ENCODE measurements at places on chromosomes 1 and 21. TPM values are rescaled to one million over a fixed set of nuclear protein-coding genes. Genes with fewer than 3 reads are reported as not detected.

HMGB4 gene
- total RNA-seq: not detected

DHRS3 gene
- 61.7 TPM for total RNA-seq

PDC gene
- total RNA-seq: 0.06 TPM

HMGN1 gene
- 225 TPM for total RNA-seq

CFAP45 gene
- 1.3 TPM for total RNA-seq

LHX8 gene
- total RNA-seq: not detected

S100A7A gene
- not detected for total RNA-seq

E2F2 gene
- 0.93 TPM for total RNA-seq

OR2T35 gene
- total RNA-seq: not detected

CASQ2 gene
- not detected for total RNA-seq

IGSF3 gene
- total RNA-seq: 0.53 TPM

ADORA3 gene
- 0.06 TPM for total RNA-seq

RUNX3 gene
- total RNA-seq: not detected

ELAPOR1 gene
- total RNA-seq: 0.25 TPM

MAP3K21 gene
- total RNA-seq: not detected

NPR1 gene
- total RNA-seq: 1.2 TPM

NPPB gene
- not detected for total RNA-seq

WLS gene
- 276 TPM for total RNA-seq

ALG14 gene
- total RNA-seq: 4.3 TPM

MCOLN2 gene
- 4.6 TPM for total RNA-seq

CFHR5 gene
- not detected for total RNA-seq

KCNA3 gene
- not detected for total RNA-seq

PATJ gene
- total RNA-seq: 13.2 TPM

BARHL2 gene
- not detected for total RNA-seq

RPE65 gene
- total RNA-seq: not detected

AMY1A gene
- total RNA-seq: not detected

ZBTB8A gene
- total RNA-seq: 6.2 TPM

TMEM200B gene
- 11.5 TPM for total RNA-seq
